ENCODE measurements at places on chromosomes 2 and 18.

- no peak for DNase-seq
These were observed 662.3 kb downstream of the IRS1 start for GRCh38 chr2:226137201-226137811.

DNA sequence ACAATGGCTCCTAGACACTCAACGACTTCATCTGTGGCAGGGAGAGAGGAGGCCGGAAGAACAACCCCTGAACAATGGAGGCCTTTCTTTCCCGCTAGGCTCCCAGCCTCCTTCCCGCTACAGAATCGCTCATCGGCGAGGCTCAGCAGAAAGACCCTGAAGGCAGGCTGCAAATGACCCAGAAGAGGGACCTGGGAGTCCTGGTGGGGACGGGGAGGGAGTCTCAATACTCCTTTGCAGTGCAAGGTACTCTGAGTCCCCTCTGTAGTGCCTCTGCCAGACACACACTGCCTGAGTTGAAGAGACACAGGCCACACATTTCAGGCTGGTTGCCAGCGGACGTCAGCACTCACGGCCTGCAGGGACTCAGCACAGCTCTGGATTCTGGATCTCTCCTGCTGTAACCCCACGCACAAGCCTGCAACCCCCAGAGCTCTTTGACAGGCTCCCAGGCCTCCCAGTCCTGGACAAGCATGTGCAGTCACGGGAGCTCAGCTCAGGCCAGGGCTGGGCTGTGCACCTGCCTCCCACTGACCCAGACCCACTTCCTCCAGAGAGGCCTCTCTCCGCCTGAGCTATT, 6.1 kb downstream of the GPR17 start:
- no peak for DNase-seq

GRCh38 chr2:10097352-10098148, 17.3 kb upstream of the CYS1 start:
- no peak for DNase-seq

DNA sequence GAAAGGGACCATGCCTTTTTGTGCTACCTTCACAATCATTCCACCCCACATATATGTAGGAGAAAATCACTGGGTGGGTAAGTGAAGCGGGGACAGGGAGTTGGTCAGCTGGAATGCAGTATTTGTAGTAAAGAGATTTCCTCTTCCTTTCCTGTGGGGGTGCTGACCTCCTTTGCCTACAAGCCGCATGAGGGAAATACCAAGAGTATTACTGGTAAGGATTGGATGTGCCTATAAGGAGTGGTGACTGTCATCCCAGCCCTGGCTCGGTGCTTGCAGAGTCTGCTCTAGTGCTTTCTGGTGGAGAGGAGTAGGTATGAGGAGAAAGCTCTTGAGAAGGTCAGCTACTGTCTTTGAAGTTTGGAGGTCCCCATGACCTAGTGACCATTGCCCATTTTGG, 324.6 kb downstream of the HRH4 start:
- no peak for DNase-seq

- no peak for DNase-seq
These were observed 2.3 kb upstream of the MAL start for GRCh38 chr2:95023222-95023597.

DNA sequence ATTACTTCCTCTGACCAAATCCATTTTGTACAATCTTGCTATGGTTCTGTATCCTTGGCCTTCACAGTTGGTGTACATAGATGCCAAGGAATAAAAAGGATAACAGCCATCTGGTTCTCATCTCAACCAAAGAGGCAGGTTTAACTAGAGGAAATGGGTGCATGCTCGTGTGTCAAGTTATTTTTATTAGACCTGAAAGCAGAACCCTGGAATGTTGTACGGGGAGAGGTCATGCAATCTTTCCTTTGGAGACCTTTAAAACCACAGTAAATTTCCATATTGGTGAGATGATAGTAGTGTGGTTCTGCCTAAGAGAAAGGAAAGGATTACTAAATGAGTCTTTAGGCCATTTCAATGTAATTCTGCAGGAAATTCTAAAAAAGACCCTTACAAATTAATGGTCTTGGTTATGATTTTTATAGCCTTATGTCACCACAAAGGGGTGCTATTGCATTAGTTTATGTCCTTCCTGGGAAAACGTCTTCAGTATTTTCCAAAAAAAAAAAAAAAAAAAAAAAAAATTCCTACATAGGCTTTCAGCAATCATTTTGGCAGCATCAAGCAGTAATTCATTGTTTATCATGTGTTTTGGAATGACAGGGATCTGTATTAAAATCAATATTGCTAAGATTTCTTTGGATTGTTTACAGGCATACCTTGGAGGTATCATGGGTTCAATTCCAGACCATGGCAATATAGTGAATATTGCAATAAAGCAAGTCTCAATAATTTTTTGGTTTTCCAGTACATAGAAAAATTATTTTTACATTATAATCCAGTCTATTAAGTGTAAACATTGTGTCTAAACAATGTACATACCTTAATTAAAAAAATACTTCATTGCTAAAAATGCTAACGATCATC, 270.8 kb downstream of the NYAP2 start:
- DNase-seq, result no peak

- no peak for DNase-seq
These were observed 110.7 kb downstream of the RAB3GAP1 start for GRCh38 chr2:135162786-135163185.

- DNase-seq, result no peak
These were observed 417.5 kb upstream of the HS6ST1 start for GRCh38 chr2:128736046-128736688.

DNA sequence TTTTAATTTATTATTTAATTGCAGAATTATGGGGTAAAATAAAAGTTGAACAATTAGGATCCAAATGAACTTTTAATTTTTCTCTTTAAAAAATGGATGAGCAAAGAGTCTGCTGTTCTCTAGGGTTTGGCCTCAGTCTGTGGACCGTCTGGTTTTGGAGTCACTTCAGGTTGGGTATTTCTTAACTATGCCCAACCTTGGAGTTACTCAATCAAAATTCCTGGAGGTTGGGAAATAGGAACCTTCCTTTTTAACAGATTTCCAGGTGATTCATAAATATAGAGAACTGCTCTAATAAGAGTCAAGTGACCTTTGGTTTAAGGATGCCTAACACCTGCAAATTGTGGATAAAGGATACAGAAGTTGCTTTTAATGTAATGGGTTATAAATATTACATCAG, 241.5 kb upstream of the GCFC2 start:
- no peak for DNase-seq

- DNase-seq, result no peak
These were observed 5.8 kb upstream of the TWSG1 start for GRCh38 chr18:9328776-9329175.

- DNase-seq, result no peak
These were observed 5.0 kb upstream of the ADAM17 start for GRCh38 chr2:9560628-9561027.

GRCh38 chr18:22604986-22605421, 187.3 kb upstream of the CTAGE1 start:
- no peak for DNase-seq

GRCh38 chr18:13159579-13159978, 59.0 kb upstream of the LDLRAD4 start:
- DNase-seq, result no peak

- peak; percentile 46 for DNase-seq
These were observed 120.6 kb downstream of the EHBP1 start for GRCh38 chr2:62826141-62826540.

- no peak for DNase-seq
These were observed 706 bp downstream of the LAMA1 start for GRCh38 chr18:7116792-7117389.

DNA sequence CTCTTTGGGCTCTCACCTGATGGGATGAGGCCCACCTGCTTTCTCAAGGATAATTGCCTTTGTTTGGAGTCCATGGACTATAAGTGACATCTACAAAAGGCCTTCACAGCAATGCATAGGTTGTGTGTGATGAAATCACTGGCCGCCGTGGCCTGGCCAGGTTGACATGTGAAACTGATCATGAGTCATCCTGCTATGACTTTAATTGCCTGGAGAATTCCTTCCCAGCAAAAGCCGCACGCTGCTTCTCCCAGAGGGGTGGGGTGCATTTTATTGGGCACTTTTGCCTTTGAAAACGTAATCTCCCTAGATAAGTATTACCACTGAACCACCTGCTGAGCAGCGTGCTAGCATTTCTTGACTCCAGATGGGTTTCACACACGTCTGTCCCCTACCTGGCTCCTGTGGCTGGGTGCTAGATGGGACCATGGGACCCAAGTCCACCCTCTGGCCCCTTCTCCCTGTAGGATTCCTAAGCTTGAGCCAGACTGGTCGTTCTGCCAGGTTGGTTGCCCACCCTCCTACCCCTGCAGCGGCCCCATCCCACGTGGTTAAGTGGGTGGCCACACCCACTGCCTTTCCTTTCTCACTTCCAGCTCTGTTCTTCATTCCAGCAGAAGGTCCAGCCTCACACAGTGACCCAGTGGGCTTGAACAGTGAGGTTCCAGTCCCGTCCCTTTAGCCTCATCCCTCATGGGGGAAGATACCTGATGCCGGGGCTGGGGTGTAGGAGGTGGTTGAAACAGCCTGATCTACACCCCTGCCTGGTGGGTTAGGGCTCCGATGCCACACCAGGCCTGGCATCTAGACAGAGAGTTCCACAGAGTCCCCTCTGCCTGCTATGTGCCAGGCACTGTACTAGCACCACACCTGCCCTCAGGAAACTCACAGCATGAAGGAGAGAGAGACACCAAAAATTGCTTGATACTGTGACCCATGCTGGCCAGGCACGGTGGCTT, 89.6 kb downstream of the GBX2 start:
- DNase-seq, result peak; percentile 74

- DNase-seq, result no peak
These were observed 9.5 kb upstream of the SMAD4 start for GRCh38 chr18:51020536-51020935.

GRCh38 chr2:217285926-217286325, 426.1 kb upstream of the TNP1 start:
- DNase-seq, result no peak

DNA sequence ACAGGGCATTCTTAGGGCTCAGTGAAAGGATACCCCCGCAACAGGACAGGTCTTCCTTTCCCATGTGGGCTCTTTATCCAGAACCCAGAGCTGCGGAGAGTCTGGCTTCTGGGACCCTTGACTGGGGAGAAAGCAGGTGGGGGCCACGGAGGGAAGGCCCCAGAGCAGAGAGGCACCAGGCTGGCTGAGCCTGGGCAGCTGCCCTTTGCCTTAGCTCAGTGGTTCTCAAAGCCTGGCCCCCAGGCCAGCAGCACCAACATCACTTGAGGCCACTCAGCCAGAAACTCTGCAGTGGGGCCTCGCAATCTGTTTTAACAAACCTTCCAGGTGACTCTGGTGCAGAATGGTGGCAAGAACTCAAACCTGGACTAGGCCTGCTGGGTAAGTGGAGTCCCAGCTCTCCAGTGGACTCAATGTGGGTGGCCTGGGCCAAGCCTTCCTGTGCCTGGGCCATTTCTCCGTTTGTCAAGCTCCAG, 1.6 kb upstream of the TMEM37 start:
- no peak for DNase-seq

GRCh38 chr2:192570788-192571187, 376.1 kb upstream of the TMEFF2 start:
- DNase-seq, result no peak

DNA sequence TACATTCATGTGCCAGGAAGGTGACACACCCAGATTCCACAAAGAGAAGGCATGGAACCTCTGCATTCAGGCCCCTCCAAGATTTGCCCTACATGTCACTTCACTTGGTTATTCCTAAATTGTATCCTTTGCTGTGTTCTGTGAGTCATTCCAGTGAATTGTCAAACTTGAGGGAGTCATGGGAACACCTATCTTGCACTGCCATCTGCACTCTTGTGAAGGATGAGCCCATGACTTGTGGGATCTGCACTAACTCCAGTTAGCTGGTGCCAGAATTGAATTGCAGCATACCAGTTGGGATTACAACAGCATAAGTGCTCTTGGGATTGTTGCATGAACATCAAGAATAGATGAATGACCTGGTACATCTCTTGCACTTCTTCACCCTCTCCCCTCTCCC, 1288.0 kb upstream of the ZEB2 start:
- DNase-seq, result no peak

DNA sequence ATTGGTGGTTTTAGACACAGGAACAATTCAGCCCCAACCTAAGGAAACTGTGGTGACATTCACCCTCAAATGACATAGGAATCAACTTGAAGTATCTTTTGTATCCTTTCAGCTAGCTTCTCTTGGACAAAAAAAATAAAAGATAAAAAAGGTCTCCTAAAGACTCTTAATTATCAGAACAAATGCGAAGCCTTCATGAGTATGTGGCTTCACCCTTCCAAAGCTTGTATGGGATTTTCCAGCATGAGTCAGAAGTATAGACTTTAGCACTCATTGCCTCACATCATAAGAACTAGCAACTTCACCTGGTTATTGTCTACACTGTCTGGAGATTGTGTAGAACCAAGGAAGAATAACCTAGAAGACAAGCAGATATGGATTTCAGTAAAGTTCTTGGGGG, 135.4 kb downstream of the LAMA3 start:
- no peak for DNase-seq

- no peak for DNase-seq
These were observed 54.6 kb upstream of the BCL2L11 start for GRCh38 chr2:111066062-111066593.

DNA sequence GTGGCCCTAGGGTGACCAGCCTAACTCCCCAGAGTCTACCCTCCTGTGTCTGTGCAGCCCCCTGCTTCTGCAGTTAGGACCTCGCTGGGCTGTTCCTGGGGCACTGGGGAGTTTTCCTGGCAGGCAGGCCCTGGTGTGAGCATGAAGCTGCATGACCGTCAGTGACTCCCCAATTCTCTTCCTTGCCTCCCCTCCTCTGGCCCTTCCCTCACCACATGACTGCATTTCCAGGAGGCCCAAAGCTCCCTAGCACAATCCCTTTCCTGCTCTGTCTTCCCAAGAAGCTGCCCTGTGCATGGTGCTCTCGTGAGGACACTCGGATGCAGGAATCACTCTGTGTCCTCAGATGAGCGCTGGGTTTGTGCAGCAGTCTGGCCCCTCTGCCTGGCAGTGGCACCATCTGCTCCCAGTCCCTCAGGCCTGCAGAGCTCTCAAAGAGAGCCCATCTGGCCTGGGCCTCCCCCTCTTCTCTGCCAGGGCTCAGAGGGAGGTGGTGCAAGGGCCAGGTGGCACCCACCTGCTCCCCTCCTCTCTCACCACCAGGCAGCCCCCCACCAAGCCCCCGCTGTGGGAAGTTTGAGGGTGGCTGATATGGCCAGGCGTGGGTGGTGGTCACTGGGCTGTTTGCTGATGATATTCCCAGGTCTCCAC, 125.6 kb upstream of the HS6ST1 start:
- DNase-seq, result no peak

DNA sequence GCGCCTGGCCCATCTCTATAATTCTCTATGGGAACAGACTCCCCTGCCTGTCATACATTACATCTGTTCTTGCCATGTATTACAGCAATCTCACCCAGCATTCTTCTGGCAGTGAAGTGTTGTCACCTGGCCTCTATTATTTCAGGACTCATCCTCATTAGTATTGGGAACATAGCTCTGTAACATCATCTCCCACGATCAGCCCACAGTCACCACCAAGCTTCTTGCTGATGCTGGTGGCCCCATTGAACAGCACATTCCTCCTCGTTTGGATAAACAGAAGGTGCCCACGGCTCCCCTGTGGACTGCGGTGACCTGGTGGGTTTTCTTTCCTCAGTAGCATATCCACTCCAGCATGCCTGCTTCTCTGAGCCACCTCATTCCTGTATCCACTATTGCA, 21.5 kb downstream of the CHCHD5 start:
- no peak for DNase-seq
